ENCODE measurements at places on chromosomes 3 and 15.

DNA sequence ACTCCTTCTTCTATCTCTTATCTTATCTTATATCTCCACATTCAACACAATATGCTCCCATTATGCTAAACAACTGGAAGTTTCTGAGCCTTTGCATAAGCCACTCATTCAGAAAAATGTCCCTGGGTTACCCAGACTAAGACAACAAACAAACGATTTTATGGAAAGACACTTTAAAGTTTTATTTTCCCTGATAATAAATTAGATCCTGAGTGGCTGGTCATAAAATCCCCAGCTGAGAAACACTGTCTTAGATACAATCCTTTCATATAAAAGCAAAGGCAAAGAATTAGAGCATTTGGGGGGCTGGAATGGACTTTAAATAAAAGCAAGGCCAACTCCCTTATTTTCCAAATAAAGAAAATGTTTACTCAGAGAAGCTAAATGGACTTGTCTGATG, 322.3 kb downstream of the GBE1 start:
- no peak for DNase-seq

DNA sequence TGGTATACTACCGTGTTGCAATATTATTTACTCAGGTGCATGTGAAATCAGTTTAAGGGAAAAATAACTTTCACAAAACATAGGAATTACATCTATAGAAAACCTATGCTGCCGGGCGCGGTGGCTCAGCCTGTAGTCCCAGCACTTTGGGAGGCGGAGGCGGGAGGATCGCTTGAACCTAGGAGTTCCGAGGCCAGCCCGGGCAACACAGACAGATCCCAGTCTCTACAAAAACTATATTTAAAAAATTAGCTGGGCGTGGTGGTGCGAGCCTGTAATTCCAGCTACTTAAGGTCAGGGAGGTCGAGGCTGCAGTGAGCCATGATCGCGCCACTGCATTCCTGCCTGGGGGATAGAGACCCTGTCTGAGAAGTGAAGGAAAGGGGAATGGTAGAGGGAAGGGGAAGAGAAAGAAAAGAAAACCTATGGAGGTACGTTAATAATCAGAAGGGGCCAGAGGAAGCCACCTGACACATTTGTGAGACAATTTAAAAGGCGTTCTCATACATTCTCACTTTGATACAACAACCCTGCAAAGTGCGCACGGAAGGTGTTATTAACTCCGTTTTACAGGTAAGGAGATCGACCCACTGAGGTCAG, 456 bp upstream of the TMEM62 start:
- no peak for DNase-seq

DNA sequence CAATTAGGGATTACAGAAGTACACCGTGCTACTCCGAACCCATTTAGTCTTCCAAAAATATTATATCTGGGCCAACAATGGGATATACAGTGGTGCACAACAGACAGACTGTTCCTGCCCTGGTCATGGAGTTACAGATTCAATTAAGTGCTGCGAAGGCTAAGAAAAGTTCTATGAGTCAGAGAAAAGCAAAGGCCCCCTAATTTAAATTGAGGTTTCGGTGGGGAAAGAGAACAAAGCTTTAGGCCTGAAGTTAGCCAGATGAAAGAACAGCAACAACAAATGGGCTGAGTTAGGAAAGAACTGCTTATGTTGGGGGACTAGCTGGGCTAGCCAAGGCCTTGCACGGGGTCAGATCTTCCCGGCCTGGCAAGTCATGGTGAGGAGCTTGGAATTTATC, 131.8 kb downstream of the MDFIC2 start:
- no peak for DNase-seq

- DNase-seq: no peak
Measured at GRCh38 chr3:45309876-45310275, 78.5 kb upstream of the LARS2 start.

GRCh38 chr3:12977117-12977808, 96.0 kb downstream of the IQSEC1 start:
- DNase-seq: no peak

GRCh38 chr3:114011059-114011797, 45.1 kb downstream of the CCDC191 start:
- DNase-seq: no peak

GRCh38 chr3:12785096-12785495, 11.4 kb upstream of the CAND2 start:
- no peak for DNase-seq

- no peak for DNase-seq
Measured at GRCh38 chr3:17639765-17640164, 102.7 kb downstream of the TBC1D5 start.

GRCh38 chr15:39497759-39498565, 82.9 kb upstream of the THBS1 start:
- no peak for DNase-seq

DNA sequence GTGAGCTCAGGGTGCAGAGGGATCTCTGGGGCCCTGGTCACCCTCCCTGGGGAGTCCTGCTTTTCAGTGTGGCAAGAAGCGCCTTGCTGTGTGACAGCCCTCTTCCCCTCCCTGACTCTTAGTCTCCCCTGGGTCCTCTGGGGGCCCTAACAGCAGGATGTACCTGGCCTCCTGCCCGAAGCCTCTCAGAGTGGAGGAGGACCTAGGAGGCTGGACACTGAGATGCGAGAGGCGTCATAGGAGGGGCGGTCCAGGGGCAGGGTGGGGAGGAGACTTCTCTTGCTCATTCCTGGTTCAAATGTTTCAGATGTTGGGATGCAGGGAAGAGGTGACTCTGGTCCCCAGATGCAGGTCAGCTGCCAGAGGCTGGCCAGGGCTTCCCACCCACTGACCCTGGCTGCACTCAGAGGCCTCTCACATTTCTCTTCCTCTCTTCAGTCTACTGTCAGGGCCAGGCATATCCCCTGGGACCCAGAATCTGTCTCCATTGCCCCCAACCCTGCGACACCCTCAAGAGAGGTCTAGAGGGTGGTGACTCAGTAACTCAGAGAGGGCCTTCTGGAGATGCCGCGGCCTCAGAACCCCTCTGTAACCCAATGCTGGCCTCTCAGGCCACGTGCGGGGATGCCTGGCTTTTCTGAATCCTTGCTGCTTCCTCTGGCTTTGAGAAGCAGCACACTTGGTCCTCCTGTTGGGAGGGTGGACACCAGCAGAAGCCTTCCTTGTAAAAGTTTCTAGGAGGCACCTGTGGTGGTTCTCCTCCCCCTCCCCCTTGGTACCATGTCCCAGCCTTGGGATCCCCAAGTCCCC, 25.9 kb downstream of the SNX33 start:
- DNase-seq: no peak

Measured in anterior cingulate cortex (tissue), 58 donors.